Fibroblast of skin of left quadriceps (primary cell): ENCODE measurements at places on chromosomes 6 and 20.

DNA sequence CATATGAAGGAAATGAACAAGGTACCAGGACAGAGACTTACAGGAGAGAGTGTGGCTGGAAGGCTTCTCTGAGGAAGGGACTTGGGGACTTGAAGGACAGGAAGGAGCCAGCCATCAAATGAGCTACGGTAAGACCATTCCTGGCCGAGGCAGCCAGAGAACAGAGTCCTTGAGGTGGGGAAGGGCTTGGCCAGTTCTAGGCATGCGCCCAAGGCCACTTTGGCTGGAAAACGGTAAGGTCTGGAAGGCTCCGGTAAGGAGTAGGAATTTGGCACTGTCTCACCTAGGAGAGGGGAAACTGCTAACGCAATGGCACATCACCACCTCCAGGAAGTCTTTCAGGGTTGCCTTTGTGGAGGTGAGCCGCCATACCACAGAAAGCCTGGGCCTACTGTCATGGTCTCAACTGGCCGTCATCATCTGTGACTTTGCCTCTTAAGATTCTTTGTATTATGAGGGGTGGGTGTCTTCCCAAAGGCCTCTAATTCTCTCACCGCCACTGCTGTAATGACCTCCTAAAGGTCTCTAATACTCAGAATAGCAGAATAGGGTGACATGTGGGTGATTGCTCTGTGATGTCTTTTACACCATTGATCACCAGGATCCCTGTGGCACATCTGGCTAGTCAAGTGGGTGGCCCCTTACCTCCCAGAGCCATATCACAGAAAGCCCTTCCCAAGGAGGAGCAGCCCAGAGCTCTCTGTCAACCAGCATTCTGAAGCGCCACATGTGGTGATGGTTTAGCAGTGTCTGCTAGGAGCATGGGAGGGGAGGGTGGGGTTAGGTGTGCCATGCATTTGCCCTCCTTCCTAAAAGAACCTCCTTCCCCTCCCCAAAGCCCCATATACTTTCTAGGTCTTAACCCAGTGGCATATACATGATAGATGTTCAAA is 17.7 kb upstream of the STX16 start:
- DNase-seq = no peak

DNA sequence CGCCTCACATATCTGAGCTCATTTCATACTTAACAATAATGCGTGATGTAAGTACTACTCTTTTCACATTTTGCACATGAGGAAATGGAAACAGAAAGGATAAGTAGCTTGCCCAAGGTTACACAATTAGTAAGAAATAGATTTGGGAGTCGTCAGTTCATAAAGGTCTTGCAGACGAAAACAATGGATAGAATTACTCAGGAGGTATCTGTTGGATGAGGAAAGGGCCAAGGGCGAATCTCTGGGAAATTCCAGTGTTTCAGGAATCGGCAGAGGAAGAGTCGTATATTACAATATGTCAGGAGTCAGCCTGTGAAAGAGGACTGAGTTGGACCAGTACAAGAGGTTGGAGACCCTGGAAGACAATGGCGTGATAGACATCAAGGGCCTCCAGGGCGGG is 12.8 kb upstream of the EDN1 start:
- DNase-seq = no peak

DNA sequence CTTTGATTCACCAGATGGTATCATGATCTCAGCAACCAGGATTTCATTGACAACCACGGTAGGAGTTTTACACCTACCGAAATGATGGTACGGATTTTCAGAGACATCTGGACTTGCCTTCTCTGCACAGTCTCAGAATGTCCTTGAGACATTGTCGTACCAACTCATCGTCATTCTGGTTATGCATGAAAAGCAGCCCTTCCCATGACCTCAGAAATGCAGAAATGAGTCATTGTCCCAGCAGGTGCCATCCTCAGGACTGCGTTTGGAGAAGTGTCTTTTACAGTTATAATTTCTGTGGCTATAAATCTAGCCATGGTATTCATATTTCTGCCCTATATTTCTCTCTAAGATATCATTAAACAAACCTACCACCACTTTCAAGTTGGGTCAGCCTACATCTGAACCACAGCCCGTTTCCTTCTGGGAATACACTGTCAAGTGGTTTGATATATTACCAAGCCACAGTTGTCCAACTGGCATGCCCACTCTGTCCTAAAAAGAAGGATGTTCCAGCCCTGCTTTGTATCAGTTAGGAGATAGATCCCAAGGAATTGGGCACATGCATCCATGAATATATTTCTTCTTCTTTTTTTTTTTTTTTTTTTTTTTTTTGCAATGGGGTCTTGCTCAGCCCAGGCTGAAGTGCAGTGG is 7.5 kb upstream of the BFSP1 start:
- DNase-seq = no peak

DNA sequence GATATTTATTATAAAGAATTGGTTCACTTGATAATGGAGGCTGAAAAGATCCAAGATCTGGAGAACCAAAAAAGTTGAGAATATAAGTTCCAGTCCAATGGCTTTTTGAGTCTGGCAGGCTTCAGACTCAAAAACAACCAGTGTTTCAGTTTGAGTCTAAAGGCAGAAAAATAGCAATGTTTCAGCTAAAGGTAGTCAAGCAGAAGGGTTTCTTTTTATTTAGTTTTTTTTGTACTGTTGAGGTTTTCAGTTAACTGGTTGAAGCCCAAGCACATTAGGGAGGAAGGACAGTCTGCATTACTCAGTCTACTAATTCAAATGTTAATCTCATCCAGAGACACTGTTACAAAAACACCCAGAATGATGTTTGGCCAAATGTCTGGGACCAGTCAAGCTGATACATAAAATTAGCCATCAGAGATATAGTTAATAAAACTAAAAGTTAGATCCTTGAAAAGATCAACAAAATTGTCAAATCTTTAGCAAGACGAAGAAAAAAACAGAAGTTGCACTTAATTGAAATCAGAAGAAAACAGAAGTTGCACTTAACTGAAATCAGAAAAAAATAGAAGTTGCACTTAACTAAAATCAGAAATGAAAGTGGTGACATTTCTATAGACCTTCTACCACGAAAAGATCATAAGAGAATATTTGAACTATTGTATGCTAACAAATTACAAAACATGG is 980.3 kb upstream of the FLRT3 start:
- no peak for DNase-seq

DNA sequence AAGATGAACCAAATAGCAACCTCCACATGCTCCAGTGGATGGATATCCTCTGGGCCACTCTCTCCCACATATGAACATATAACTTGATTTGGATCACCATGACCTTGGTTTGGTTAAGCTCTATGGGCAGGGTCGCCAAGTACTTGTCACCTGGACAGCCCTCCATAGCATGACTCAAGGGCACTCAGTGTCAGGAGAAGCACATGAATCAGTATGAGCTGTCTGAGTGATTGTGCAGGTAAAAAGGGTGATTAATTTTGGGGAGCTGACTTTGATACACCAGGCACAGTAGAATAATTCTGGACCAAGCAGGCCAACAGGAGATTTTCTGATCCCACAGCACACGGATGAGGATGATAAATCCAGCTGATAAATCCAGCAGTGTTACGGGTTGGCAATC is 74.4 kb downstream of the OPRM1 start:
- no peak for DNase-seq
